NCI-H1105 (cell line): ENCODE measurements at places on chromosomes 6 and 20.

GRCh38 chr6:148027201-148027600 lies 315.4 kb upstream of the SASH1 start:
- peak; percentile 36 for DNase-seq

DNA sequence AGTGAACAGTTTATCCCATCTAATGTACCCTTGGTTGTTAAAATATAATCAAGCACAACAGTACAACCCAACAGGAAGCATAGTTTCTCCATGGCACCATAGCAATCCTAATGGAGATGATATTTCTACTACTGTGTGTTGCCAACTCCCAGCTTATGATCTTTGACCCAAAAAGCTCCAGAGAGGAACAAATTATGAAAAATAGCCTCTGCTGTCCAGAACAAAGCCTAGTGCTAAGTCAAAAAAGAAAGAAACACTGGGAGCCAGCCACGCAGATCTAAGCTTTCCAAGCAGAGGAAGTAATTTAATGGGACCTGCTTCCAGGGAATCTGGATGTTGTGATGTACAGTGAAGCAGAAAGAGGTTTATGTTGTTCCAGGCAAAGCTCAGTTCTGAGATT lies 52.2 kb upstream of the TASP1 start:
- no peak for DNase-seq

DNA sequence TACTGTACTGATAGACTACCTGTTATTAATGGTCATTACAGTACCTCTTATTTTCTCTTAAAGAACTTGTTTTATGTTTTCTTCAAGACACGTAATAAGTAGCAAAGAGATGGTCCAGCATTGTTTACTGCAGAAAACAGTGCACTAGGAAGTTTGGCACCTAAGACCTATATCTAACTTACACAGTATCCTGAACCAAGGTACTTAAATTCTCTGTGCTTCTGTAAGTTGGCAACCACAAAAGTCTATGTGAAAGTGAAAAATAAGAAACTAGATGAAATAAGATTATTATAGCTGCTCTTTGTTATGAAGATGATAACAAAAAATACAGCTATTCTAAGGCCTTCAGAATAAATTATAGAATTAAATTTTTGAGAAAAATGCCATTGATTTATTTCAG lies 411.7 kb upstream of the SOX4 start:
- DNase-seq: no peak

DNA sequence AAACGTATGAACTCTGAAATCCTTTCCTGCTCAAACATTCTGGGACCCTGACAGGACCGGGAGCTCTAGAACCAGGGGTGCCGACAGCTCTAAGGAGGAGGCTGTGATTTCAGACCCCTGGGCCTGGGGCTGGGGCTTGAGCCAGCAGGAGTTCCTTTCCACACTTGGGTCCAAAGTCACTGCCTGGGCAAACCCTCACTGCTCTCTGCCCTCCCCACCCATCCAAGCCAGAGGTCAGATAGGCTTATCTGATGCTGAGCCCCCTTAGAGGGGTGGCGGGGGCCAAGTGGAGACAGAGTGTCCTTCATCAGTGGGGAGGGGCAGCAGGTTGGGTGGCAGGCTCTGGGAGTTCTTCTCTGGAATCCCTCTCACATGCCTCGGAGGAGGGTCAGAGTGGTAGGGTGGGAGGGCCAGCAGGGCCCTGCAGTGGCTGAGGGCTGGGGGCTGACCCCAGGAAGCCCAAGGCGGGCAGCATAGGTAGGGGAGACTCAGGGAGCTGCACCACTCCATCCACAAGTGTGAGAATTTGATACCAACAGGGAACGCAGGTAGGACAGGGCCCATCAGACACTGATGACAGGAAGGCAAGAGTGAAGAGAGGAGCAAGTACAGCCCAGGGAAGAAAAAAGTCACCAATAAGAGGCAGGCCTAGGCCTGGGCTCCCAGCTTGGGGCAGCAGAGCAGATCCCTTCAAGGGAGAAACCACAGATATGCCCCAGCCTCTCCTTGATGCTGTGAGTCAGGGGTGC lies 121.0 kb downstream of the MRPL14 start:
- no peak for DNase-seq

DNA sequence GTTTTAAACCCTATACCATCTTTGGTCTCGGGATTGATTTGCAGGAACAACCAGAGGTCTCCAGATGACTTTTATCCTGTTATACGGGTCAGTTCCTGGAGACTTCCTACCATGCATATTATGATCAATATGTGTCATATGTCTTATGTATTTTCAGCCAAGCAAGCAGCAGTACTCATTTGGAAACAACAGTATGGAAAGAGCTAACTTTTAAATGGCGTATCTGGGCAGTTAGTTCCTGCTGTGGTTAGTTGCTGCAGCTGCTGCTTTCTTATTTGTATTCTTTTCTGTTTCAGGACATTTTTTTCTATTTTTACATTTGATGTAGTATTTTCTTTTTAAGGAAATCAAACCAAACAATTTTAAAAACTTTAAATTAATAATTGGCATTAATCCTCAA lies 207.5 kb downstream of the MANEA start:
- DNase-seq: no peak

- no peak for DNase-seq
These were observed 107.1 kb downstream of the HFE start for GRCh38 chr6:26194329-26194701.

- DNase-seq: no peak
These were observed 46.2 kb downstream of the HLA-C start for GRCh38 chr6:31225735-31226134.

DNA sequence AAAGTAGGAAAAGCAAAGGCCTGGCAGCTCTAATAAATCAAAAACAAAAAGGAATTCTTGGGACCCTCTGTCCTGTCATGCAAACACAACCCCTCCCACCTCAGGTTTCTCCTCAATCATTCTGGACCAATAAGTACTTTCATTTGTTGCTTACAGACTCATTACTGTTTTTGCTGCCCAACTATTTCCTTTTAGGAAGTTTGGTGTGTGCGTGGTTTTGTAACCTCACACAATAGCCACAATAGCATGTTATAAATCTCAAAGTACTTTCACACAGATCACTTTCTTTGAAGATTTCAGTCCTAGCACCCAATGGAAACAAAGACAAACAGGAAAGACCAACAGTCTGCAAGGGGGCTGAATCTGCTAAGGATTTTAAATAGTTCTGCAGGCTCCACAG lies 4.5 kb downstream of the MRPL14 start:
- no peak for DNase-seq

- peak; percentile 39 for DNase-seq
These were observed 675 bp downstream of the DSTN start for GRCh38 chr20:17570347-17571152.

DNA sequence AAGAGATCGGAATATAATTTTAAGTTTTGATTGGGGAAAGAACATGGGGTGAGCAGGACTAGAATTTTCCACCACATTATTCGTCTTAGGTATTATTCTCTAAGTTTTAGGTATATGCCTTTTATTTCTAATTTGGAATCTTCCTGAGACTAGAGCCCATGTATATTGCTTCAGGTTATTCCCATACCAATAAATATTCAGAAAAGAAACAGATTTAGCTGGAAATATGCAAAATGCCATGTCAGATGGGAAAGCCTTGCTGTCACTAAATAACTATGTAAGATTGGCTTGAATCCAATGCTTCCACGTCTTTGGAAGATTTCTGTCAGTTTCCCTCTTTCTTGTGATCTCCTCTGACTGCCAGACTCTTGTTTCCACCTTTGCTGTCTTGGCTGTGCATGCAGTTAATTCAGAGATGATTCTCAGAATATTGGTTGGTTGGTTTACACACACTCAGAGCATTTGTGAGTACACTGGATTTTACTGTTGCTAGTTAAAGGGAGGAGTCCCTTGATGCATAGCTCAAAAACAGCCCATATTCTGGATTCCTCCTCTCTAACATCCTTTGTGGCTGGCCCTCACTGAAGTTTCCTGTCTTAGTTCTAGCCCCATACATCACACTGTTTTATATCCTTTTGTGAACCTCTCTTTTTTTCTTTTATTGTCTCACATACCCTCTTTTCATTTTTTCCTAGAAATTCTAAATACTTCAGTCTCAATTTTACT lies 64.3 kb downstream of the GRM1 start:
- no peak for DNase-seq

- DNase-seq: no peak
These were observed 2.4 kb downstream of the HM13 start for GRCh38 chr20:31516651-31517050.

DNA sequence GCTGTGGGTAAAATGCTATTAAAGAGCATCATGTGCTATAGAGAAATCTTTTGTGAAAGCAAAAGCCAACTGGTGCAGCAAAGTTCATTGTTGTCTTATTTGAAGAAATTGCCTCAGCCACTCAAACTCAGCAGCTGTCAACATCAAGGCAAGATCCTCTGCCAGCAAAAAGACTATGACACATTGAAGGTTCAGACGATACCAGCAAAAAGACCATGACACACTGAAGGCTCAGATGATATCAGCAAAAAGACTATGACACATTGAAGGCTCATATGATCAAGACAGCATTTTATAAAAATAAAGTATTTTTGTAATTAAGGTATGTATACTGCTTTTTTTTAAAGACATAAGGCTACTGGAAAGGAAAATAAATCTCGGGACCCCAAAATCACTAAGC lies 118.4 kb upstream of the RUNX2 start:
- no peak for DNase-seq

DNA sequence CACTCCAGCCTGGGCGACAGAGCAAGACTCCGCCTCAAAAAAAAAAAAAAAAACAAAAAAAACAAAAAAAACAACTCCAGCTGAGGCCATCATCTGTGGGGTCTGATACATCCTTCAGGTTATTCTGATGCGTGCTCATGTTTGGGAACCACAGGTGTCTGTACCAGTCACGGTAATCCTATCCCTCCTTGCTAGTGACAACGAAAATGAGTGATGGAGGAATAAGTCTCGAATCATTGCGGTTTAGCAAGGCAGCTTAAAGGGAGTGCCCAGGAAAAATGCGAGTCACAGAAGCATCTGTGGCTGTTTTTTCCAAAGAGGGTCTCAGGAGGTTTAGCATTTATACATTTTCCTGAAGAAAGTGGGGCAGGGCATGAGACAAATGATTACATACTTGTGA lies 48.8 kb downstream of the MCUR1 start:
- no peak for DNase-seq

DNA sequence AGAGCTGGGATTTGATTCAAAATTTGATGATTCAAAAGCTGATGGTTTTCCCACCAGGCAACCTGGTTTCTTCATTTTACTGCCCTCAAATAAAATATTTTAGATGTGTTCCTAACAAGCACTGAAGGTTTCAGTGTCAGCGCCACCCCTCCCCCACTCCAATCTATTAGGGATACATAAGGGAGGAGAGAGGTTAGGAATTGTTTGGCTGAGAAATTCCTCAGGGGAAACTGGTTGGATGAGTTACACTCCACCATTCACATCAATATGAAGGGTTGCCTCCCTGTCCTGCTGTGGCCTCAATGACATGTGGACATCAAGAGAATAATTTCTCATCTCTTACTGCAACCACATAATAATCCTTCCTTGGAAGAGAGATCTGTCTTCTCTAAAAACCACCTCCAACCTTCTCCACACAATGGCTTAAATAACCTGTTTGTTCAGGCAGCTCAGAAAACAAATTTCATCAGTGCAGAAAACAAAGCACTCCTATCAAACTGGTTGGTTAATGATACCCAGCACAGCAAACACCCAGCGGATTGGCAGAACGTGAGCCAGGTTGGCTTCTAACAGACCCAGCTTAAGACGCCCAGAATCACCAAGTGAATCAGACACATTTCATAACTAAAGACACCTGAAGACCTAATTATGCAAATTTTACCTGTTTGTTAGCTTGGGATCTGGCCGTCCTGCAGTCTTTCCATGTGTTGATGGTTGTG lies 136.0 kb upstream of the SGK1 start:
- DNase-seq: no peak

GRCh38 chr20:752291-752690 lies 16.0 kb downstream of the SLC52A3 start:
- no peak for DNase-seq

- DNase-seq: no peak
These were observed 23.8 kb downstream of the MAS1 start for GRCh38 chr6:159914565-159914923.

DNA sequence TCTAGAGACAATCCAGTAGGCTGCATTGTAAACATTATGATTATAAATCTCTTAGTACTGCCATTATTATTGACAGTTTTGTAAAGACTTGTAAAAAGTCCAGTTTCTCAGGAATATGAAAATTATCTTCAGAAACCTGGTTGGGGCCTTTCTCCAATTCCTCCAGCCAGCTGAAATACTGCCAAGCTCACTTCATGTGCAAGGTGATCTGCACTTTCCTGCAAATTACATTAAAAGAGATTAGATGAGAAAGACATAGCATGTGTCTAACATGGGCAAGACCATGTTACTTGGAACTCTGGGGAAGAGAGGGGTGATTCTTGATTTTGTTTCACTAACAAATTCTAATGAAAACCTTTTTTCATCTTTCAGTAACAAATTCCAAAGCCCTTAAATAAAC lies 24.0 kb downstream of the PGM3 start:
- no peak for DNase-seq

DNA sequence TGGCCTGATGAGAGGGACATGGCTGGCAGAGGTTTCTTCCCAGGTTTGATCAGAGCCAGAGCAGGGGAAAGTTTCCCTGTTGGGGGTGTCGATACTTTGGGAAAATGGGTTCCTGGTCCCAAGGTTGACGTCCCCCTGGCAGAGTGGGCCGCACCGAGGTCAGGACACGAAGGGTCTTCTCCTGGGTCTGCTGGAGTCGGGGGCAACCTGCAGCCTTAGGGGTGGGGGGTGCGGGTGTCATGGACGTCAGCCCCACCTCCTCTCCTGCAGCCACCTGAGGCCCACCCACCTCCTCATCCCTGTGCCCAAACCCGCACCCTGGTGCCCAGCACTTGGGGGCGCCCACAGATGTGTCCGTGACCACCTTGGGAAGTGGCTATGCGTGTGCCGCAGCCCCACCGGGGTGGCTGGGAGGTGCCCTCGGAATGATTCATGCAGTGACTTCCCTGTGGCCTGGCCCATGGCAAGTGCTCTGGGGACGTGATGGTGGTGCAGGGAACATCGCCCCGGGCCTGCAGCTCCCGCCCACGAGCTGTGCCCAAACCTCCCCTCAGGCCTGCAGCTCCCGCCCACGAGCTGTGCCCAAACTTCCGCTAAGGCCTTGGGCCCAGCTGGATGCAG lies 64.9 kb downstream of the YTHDF1 start:
- no peak for DNase-seq

DNA sequence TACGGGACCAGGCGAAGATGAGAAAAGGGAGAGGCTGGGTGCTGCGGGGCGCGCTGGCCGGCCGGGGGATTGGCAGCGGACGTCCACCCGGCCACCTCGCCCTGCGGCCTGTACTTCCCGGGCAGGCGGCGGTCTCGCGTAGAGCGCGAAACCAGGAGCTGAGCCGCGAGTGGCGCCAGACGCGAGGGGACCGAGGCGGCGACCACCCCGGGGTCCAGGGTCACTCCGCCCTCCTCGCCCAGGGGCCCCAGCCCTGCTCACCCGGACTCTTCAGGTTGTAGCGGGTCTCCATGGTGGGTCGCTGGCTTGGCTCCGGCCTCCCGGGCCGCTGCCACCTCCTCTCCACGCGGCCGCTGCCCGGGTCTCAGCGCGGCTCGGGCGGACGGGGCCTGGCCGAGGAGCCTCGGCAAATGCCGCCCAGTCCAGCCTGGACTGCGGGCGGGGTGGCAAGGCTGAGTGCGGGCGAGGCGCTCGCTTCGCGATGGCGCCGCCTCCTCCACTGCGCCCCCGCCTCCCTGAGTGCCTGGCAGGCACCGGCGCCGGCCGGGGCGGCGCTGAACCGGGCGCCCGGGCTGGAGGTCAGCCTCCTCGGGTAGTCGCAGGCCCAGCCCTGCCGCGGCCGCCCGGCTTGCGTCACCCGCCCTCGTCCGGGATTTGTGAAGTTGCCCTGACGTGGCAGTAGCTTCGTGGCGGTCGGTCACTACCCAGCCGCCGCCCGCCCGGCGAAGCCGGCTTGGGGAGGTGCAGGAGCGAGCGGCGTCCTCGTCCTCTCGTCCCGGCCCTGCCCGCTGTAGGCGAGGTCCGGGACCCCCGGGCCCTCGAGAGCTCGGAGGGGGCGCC lies at the start of gene UBE2J1:
Gene UBE2J1 (minus strand): TSS at position 445 of the 840 bp plus-strand sequence. CDS start 153 bp downstream, at position 292.
- DNase-seq: peak; percentile 58
